Lower leg skin (tissue), 4 donors: ENCODE measurements at places on chromosomes 7 and 10.

GRCh38 chr7:20194343-20194995 is 22.7 kb downstream of the MACC1 start:
- no peak for DNase-seq

DNA sequence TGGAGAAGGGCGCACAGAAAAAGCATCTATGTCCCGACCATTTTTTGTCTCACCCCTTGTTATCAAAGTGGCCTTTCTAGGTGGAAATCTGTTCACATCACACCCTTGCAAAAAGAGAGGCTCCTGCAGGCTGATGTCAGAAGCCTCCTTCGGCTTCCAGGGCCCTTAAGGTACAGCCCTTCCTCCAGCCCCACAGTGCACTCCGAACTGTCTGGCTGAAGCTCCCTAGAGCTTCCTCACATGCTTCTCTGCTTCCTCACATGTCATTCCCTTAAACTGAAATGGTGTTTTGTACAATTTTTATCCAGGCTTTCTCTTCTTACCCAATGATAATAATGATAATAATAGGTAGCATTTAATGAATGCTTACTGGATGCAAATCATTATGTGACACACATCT is 210.3 kb downstream of the INHBA start:
- DNase-seq, result no peak

- no peak for DNase-seq
Observed at GRCh38 chr10:117927871-117928270, 118.9 kb downstream of the RAB11FIP2 start.

GRCh38 chr7:95213809-95214492 is 110.4 kb downstream of the PON1 start:
- DNase-seq, result peak; percentile 90

DNA sequence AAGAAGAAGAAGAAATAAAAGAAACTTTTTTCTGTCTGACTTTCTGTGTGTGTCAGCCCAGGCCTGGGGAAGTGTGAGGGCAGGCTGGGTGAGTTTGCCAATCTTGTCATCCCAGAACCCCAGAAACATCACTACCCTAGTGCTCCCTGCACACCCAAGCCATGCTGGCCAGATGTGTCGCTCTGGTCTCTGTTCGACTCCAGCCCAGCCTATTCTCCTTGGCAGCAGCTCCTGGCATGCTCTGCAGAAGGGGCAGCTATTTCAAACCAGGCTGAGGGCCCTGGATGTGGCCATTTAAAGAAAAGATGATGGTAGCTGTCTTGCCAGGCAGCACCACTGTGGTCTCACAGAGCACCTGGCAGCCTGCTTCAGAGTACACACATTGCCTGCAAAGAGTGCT is 334.1 kb downstream of the RPS24 start:
- no peak for DNase-seq

- no peak for DNase-seq
Observed at GRCh38 chr10:44755481-44755880, 155.7 kb upstream of the TMEM72 start.

DNA sequence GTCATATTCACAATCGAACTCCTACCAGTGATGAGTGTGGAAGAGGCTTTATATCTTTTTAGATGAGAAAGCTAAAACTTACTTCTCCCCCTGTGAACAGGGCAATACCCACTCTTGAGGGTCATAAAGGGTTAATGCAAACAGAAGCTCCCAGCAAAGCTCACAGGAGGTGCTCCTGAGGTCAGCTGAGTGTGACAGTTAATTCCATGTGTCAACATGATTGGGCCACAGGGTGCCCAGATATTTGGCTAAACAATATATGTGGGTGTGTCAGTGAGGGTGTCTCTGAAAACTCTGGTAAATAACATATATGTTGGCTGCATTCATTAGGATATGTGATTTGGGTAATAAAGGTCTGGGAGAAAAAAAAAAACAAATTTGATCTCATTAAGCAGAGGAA is 86.0 kb downstream of the HIP1 start:
- DNase-seq, result no peak
